Fibroblast of lung (primary cell): ENCODE measurements at places on chromosomes 2 and 18.

DNA sequence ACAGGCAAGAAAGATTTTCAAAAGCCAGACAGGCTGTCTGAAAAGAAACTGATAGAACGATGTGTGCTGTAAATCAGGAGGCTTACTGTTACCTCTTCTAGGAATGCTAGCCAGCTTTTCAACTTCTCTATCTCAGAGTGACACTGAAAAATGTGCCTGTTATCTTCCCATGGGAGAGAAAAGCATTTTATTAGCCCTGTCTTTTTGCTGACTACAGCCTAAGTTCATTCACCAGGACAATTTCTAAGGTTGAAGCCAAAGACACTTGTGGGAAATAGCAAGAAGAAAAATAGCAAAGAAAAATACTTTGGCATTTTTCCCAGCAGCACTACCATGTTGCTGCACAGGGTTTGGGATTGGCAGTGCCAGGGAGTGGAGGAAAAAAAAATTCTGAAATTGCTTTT lies 34.0 kb downstream of the ABCB11 start:
- DNase-seq = peak; percentile 53

- DNase-seq = peak; percentile 82
Observed at GRCh38 chr2:24456599-24457556, 34.2 kb upstream of the NCOA1 start.

DNA sequence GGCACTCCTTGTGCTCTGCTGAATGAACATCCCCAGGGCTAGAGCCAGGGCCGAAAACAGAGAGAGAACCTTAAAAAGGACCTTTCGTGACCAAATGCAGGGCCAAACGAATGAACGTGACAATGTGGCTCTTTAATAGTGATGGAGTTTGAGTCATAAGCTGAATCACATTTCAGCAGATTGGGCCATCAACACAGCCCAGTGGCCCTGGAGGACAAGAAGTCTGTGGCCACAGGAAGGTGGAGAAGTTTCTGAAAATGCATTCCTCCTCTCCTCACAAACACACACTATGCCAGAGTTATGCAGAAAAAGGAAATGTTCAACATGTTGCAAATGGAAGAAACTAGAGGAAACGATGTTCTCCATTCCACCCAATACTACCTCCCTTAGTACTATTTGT lies 415.8 kb downstream of the HRH4 start:
- no peak for DNase-seq

DNA sequence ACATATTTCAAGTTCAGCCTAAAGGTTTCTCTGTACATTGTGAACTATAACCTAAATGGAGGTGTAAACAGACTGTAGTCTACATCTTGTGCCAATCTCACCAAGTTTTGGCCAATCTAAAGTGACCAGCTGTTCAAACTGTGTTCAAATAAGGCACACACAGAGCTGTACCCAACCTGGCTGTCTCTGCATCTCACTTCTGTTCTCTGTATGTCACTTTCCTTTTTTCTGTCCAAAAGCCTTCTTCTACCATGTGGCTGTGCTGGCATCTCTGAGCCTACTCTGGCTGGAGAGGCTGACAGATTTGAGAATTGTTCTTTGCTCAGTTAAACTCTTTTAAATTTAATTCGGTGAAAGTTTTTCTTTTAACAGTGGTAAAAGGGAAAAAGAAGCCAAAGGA lies 817.9 kb downstream of the SOCS6 start:
- DNase-seq = no peak

- DNase-seq = peak; percentile 98
Observed at GRCh38 chr2:17643031-17643615, 102.6 kb downstream of the VSNL1 start.

DNA sequence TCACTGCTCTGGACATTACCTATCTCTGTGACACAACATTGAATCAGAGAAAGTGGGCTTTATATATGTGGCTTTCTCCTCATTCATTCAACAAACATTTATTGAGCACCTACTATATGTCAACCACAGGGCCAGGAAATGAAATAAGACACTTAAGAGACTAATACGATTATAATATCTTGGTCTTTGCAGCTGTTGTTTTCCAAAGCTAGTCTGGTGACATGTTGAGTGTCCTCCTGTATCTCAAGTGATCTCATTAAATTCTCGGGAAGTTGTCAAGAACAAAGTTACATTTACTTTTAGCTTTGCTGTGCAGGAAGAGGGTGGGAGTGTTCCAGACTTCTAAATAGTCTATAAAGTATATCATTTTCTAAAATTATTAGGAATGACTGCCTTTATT lies 164.6 kb upstream of the SP5 start:
- no peak for DNase-seq

DNA sequence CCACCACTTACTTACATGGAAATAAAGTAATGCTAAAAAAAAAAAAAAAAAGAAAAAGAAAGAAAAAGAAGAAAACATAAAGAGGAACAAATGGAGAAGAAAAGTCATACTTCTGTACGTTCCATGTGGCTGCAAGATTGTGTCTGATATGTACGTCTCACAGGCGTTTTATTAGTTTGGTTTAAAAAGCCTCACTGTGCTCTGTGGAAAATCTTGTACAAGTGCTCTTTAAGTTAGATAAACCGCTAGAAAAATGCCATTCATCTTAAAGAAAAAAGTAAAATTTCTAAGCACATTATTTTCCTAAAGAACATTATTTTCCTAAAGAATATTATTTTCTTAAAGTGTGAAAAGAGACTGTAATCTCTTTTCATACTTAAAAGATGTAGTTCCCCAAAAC lies 165.1 kb downstream of the ZNF521 start:
- DNase-seq = no peak

- no peak for DNase-seq
Observed at GRCh38 chr18:10207682-10208345, 246.6 kb upstream of the APCDD1 start.

GRCh38 chr2:169961911-169962310 lies 134.7 kb downstream of the UBR3 start:
- DNase-seq = peak; percentile 67

- peak; percentile 58 for DNase-seq
Observed at GRCh38 chr2:199704358-199705238, 146.4 kb downstream of the FTCDNL1 start.

DNA sequence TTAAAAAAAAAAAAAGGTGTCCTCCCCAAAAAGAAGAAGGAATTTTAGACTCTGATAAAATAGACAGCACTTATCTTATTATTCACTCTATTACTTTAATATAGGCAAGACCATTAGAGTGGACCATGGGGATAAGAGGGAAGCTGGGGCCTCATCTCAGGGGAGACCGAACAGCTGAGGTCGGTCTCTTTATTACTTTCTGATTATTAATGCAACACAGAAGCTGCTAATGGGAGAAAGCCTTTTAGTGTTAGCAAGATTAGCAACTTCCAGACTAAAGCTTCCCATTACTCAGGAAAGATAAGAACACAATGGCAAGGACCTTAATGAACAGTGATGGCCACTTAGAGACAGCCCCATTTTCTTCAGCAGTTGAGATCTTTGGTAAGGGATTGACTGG lies 135.5 kb downstream of the TMEFF2 start:
- no peak for DNase-seq

DNA sequence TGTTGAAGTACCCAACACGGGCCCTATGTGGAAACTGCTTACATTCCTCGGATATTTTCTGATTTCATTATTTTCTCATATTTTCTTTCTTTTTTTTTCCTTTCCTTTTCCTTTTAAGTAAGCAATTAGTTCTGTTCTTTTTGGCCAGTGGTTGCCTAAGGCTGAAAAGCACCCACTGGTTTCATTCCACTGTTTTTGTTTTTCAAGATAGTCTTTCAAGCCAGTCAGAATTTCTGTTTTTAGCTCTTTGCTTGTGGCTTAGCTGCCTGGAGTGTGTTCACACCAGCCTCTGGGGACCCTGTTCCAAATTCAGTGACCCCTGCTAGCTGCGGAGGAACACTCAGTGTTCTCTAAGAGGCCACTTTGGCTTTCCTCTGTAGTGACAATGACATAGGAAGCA lies 73.6 kb downstream of the NRP2 start:
- peak; percentile 34 for DNase-seq

GRCh38 chr18:54229421-54230059 lies 5.1 kb upstream of the MBD2 start:
- DNase-seq = no peak

GRCh38 chr2:63287956-63288355 lies 237.3 kb downstream of the OTX1 start:
- DNase-seq = no peak

DNA sequence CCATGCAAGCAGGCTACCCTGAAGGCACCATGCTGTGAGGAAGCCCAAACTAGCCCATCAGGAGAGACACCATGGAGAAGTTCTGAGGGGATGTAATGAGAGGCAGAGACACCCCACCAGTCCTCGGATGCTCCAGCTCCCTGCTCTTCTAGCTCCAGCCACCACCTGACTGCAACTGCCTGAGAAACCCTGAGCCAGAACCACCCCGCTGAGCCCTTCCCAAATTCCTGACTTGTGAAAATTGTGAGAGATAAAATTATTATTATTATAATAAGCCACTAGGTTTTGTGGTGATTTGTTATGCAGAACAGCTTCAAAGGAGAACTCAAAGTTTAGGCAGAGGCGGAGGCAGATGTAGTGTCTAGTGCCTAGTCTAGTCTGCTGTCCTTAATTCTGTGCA lies 67.1 kb upstream of the HK2 start:
- DNase-seq = no peak

DNA sequence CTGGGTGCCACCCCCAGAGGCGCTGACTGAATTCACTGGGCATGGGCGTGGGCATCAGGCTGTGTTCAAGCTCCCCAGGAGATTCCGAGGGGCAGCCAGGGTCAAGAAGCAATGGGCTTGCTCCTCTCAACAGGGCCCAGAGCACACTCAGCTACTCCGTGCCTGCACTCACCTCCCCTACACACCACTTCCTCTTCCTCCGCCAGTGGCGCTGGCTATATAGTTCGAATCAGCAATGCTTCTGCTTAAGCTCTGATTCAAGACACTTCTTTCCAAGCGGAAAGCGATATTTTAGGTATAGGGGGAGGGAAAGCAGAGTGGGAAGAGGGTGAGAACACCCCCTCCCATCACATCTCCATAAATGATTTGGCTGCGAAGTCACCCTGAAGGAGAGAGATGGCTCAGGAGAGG lies 42.1 kb downstream of the CRACDL start:
- no peak for DNase-seq

DNA sequence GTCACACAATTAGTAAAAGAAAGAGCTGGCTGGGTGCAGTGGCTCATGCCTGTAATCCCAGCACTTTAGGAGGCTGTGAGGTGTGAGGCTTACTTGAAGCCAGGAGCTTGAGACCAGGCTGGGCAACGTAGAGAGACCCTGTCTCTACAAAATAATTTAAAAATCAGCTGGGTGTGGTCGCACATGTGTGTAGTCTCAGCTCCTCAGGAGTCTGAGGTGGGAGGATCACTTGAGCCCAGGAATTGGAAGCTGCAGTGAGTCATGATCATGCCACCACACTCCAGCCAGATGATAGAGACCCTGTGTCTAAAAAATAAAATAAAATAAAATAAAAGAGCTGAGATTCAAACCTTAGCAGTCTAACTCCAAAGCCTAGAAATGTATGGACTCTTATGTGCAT lies 39.0 kb upstream of the NEDD4L start:
- peak; percentile 69 for DNase-seq

DNA sequence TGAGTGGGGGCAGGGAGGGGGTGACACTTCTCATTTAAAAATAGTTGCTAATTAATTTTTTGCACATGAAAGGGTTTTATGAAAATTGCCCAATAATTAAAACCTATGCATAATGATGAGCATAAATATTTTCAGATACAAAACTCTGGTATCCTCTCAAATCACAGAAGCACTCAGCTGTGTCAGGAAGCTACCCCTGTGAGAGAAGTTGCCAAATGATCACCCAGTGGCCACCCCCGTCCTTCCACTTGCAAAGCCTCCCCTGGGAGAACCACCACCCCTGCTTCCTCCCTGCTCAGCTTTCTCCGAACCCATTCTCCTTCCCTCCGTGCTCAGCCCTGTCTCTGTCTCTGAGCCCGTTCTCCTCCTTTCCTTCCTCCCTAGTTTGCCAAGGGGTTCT lies 400.2 kb upstream of the SALL3 start:
- DNase-seq = no peak

DNA sequence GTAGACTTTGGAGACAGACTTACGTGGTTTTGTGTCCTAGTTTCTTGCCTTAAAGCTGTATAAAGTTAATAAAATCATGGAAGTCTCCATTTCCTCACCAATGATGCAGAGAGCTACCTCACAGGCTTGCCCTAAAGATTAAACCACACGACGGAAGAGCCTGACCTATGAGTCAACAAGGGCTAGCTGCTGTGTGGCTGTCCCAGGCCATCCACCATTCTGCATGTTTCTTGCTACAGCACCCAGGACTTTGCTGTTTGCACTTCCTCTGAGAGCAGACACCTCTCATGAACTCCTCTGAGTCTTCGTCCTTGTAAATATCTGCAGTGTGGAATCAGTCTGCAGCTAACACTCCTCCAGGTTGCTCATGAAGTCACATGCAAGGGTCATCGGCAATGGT lies 160.0 kb upstream of the TRIB2 start:
- DNase-seq = peak; percentile 71

DNA sequence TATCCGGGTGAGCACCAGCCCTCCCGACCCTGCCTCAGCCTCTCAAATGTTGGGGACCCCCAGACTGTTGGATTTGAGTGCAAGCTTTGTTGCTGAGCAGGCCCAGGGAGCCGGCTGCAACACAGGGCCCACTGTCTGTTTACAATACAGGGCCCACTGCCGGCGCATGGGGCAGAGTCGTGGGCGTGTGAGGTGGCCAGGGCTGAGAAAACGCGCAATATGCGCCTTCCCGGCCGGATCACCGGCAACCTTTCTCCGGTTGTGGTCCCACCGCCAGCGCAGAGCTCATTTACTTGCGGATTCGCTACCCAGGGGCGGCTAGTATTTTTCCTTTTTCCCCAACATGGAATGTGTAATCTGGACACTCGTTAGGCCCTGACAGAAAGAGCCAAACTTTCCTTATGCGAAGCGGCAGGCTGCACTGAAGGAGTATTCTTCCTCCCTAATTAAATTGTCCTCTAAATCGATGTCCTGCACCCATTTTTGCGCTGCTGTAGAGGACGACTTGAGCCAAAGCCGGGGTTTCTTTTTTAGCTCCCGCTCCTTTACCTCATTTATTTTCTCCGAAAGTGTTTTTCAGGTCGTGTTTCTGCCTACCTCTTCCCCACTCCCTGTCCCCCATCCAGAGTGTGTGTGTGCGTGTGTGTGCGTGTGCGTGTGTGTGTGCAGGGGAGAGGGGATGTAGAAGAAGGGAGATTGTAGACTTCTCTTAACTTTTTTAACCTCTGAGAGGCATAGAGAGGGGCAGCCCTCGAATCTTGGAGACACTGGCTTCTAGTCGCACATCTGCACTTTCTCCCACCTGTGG lies 2.7 kb downstream of the OTX1 start:
- DNase-seq = no peak

DNA sequence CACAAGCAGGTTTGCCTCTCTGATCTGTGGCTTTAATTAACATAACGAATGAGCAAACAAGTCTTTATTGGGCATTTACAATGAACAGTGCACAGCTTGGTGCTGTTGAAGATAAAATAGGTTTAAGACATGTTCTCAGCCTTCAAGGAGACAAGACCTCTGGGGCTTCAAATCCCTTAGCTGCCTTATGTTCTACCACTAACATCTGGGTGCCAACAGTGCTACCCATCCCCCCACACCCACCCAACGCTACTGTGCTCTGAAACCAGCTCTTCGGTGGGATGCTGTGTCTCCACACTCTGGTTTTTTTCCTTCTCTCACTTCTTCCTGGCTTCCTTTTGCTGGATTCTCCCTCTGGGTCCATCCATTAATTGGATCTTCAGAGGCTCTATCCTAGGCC lies 14.1 kb upstream of the B3GNT2 start:
- DNase-seq = no peak

GRCh38 chr2:64317707-64318475 lies 136.1 kb upstream of the LGALSL start:
- DNase-seq = no peak

GRCh38 chr2:151991010-151991409 lies 107.8 kb downstream of the CACNB4 start:
- no peak for DNase-seq

GRCh38 chr2:44532031-44532430 lies 170.3 kb downstream of the CAMKMT start:
- DNase-seq = no peak
